ENCODE measurements at places on chromosomes 2 and 18. TPM values are rescaled to one million over a fixed set of nuclear protein-coding genes. Genes with fewer than 3 reads are reported as not detected.

KHK gene
- 57.6 TPM for polyA plus RNA-seq

- DNase-seq: peak; percentile 64
Measured at GRCh38 chr2:145199042-145199441, 679.1 kb upstream of the ZEB2 start.

DNA sequence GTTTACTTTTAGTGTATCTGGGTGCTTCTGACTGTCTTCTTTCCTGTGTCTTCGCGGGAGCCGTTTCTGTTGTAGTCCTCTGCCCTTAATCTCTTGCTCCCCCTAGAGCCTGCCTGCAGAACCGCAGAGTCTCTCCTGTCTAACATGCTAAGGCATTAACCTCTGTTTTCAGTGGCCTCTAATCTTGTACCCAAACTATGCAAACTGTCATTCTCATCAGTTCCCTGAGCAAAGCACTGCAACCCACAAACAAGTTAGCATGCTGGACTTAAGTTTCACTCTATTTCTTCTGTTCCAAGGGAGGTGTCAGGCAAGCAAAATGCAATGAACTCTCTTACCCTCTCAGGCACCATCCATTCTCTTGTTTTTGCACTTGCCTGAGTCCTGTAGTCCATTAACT lies 138.4 kb downstream of the OTX1 start:
- DNase-seq: no peak

DNA sequence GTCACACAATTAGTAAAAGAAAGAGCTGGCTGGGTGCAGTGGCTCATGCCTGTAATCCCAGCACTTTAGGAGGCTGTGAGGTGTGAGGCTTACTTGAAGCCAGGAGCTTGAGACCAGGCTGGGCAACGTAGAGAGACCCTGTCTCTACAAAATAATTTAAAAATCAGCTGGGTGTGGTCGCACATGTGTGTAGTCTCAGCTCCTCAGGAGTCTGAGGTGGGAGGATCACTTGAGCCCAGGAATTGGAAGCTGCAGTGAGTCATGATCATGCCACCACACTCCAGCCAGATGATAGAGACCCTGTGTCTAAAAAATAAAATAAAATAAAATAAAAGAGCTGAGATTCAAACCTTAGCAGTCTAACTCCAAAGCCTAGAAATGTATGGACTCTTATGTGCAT lies 39.0 kb upstream of the NEDD4L start:
- no peak for DNase-seq

DNA sequence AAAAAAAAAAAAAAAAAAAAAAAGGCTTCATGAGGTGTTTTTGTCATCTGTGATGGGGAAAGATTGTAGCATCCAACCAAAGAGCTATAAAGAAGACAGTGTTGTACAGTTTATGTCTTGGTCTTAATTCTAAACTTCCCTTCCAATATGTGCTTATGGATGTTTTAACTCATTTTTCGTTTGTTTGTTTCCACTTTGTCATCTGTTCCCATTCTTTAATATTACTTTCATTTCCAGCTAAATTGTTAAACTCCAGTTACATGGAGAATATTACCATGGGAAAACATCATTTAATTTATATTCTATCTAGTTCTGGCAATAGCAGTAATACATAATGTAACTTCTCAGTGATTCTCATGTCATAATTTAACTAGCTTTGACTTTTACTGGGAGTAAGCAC lies 344.1 kb upstream of the NRP2 start:
- no peak for DNase-seq

LAMA3 gene
- 2.2 TPM for polyA plus RNA-seq

GRCh38 chr18:48066225-48066652 lies 135.8 kb upstream of the SMAD2 start:
- DNase-seq: no peak

DNA sequence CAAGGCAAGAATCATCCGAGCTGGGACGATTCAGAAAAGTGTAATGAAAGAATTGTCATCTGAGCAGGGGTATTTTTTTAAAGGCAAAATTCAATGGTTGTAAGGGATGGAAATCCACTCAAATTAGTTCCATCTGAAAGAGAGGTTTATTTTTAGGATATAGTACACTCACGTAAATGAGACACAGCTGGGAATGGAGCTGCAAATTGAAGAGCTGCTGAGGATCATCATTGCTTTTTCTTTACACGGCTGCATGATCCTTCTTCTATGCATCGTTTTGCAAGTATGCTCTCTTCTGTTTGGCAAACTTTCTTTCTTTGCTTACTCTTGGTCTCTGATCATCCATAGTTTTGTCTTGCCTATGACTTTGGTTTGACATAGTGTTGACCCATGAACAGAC lies 27.4 kb upstream of the CUL3 start:
- no peak for DNase-seq

ANKRD62 gene
- polyA plus RNA-seq: not detected

MARCHF4 gene
- 0.20 TPM for polyA plus RNA-seq

SERPINB3 gene
- polyA plus RNA-seq: not detected

DNA sequence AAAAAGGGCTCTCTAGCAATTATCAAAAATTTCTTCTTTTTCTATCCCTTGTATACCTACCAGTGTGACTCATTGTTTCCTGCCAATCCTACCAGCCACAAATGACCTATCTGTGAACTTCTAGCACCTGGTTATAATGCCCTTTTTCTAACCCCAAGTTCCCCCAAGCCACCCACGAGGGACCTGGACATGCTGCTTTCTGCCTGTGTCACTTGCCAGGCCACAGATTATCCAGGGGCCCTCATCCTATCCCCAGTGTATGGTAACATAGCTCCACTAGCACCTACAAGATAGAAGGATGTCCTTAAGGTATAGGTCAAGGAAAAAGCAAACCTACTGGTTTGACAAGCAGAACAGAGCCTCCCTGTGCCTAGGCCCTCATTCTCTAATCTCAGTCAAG lies 26.8 kb downstream of the AAK1 start:
- DNase-seq: no peak

GRCh38 chr2:191847764-191848163 lies 876 bp upstream of the CAVIN2 start:
- no peak for DNase-seq

GRCh38 chr2:24675338-24675737 lies 117.9 kb downstream of the PTRHD1 start:
- DNase-seq: no peak

DNA sequence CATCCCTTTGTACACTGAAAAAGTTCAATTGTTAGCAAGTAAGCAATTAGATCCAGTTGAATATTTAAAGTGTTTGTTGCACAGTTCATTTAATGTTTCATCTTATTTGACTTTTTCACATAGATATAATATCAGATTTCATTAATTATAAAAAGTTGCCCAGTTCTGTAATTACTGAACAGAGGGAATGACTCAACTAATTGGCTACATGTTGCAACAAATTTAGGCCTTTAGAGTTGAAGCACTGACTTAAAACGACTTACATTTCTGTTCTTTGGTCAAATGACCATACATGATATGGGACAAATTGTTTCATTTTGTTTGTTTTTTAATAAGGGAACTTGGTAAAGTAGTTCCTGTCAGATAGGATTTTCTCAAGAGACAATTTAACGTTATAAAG lies 68.5 kb upstream of the FAM117B start:
- DNase-seq: no peak

DNA sequence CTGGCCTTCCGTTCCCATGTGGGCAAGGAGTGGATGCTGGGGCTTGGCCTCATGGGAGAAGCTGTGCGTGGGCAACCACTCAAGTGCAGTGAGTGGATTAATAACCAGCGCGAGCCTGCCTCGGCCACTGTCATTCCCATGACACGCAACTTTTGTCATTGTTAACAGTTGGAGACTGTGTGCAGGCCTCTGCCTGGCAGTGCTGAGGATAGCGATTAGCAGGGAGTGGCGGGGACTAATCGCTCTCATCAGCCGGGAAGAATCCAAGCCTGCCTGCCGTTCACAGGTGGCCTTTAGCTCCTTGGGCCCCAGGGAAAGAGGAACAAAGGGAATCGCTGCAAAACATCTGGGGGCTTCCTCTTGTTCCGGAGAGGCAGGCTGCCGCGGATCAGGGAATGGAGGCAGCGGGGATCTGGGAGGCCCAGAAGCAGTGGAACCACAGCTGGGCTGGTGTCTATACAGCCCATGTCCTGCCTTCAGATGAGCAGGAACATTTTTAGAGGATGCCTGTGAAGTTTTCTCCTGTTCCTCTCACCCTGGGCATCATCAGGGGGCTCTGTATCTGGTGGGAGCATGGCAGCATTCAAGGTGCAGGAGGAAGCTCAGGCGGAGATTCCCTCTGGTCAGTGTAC lies 53.8 kb downstream of the CTIF start:
- DNase-seq: no peak

MYO5B gene
- polyA plus RNA-seq: 29.5 TPM

MTA3 gene
- polyA plus RNA-seq: 63.0 TPM

- DNase-seq: no peak
Measured at GRCh38 chr18:62828091-62828640, 112.8 kb downstream of the PHLPP1 start.

- peak; percentile 29 for DNase-seq
Measured at GRCh38 chr2:56009758-56010458, 86.3 kb upstream of the EFEMP1 start.

- no peak for DNase-seq
Measured at GRCh38 chr2:52000151-52000855, 968.4 kb upstream of the NRXN1 start.

- DNase-seq: peak; percentile 31
Measured at GRCh38 chr2:29255004-29255403, 139.8 kb downstream of the CLIP4 start.

GNLY gene
- 1.8 TPM for polyA plus RNA-seq

- DNase-seq: no peak
Measured at GRCh38 chr2:80300954-80301353, 3.6 kb downstream of the LRRTM1 start.

- DNase-seq: no peak
Measured at GRCh38 chr2:77977471-77978063, 455.4 kb upstream of the LRRTM4 start.

DNA sequence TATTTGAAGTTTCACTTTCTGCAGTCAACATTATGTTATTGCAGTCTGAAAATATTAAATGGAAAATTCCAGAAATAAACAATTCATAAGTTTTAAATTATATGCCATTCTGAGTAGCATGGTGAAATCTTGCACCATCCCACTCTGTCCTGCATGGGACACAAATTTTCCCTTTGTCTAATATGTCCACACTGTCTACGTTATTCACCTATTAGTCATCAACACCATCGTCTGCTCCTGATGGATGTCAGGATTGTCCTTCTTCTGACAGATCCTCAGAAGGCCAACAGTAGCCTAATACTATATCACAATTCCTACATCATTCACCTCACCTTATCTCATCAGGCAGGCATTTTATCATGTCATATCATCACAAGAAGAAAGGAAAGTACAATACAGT lies 163.1 kb downstream of the TXNL1 start:
- no peak for DNase-seq

DNA sequence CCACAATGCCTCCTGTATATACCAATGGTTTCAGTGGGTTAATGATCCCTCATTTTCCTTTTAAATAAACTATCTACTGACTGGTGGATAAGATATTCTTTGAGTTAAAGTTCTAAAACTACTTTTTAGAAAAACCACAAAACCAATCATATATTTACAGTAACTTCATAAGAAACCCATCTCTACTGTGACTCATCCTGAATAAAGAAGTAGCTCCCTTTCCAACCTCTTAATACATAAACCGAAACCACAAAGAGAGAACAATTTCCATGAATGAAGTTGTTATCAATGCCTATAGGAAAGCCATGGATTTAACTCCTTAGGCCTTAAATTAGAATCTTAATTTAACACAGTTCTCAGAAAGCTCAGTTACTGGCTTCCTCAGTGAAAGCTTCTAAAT lies 227.0 kb upstream of the SMAD7 start:
- DNase-seq: no peak

TGOLN2 gene
- 137 TPM for polyA plus RNA-seq

DNA sequence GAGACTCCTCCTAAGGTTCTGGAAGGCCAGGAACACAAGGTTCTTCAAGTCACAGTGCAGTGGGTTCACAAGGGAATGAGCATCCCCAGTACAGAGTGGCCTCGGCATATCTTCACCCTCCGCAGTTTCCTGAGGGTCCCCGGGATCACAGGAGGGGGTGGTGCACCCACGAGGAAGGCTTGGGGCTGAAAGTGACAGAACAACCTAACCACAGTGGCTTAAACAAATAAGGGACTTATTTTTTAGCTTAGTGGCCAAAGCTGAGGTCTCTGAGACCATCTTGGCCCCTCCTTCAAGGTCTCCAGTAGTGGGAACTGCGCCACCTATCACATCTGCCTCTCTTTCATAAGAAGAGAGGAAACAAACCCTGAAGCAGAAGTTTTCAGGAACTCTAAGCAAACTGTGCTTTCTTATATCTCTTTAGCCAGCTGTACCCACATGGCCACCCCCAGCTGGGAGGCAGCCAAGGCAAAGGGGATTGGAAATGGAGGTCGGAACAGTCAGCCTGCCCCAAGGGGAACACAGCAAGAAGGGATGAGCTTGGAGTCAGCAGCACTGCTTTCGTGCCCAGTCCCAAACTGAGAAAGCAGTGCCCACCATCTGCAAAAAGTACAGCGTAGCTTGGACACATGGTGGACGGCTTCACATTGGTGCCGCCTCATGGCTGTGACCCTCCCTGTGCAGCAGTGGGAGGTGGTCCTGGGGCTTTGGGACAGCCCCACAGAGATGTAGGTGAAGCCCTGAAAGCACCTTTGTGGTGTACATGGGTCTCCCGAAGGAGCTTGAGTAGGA lies 260.0 kb upstream of the ID2 start:
- DNase-seq: no peak

FSIP2 gene
- polyA plus RNA-seq: 6.4 TPM

CYP27A1 gene
- 63.2 TPM for polyA plus RNA-seq
